Type B pancreatic cell (in vitro differentiated cells): ENCODE measurements at places on chromosomes 1 and 21.

GRCh38 chr1:246476771-246477170 lies 30.3 kb downstream of the SMYD3 start:
- DNase-seq = no peak

- no peak for DNase-seq
Measured at GRCh38 chr1:75203415-75204277, 69.5 kb downstream of the LHX8 start.

DNA sequence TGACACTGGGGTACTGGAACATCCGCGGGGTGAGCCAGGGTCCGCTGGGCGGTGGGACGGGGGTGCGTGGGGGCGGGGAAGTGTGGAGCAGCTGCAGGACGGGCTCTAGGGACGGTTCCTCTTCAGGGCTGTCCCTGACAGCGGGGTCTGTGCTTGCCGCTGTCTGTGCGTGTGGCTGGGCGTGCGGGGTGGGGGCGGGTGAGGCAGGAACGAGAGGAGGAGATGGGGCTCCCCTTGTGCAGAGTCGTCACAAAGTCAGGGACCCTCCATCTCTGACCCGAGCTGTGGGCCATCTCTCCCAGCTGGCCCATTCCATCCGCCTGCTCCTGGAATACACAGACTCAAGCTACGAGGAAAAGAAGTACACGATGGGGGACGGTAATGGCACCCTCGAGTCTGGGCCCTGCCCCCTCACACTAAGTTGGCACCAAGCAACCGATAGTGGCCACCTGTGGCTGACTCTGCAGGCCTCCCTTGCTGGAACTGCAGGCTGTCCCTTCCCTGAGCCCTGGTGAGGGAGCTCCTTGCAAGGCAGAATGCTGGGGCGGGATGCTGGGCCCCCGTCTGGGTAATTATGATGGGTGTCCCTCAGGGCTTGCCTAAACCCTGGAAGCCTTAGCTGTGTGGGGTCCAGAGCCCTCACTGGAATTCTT lies 392 bp downstream of the GSTM2 start:
- no peak for DNase-seq

DNA sequence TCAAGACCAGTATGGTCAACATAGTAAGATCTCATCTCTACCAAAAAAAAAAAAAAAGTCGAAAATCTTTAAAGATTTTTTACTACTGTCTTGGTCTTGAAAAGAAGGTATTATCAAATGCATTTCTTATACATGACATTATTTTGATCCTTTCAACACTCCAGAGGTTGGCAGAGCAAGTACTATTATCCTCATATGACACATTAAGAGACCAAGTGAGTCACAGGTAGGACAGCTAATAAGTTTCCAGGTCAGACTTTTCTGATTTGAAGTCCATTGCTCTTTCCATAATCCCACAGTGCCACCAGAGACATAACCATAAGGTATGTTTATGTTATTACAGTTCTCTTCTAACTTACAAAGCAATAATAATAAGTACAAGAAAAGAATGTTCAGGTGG lies 15.2 kb downstream of the DBT start:
- DNase-seq = no peak

GRCh38 chr21:36437745-36438128 lies 42.2 kb downstream of the CLDN14 start:
- no peak for DNase-seq

GRCh38 chr1:197614916-197615692 lies 160.2 kb downstream of the DENND1B start:
- no peak for DNase-seq

- DNase-seq = no peak
Measured at GRCh38 chr1:221719987-221720386, 21.9 kb downstream of the DUSP10 start.

- no peak for DNase-seq
Measured at GRCh38 chr21:33884376-33885171, 31.0 kb downstream of the ATP5PO start.

DNA sequence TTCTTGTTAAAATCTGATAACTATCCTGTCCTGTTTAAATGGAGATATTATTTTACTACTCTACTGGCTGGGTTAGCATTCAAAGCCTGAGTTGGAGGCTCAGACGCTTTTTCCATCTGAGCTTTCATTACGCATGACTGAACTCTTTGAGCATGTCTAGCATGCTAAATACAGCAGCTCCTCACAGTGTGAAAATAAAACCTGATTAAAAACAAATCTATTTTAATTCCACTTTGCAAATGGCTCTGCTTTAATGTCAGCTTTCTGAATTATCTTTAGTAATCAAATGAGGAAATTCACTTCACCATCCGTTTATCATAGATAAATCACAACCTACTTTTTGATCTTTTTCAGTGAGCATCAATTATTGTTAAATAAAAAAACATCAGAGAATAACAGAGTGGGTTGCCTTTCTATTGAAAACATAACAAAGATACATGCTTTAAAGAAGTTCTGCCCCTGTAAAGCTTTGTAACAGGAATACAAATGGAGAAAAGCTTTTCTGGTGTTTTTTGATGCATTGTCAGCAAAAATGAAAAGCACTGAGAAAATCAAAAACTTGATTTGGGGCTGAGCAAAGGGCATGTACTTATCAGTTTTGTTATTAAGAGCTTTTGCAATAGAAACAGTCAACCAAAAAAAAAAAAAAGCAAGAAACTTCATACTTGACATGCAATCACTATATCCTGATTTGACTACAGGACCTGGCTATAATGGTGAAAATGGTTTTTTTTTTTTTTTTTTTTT lies 3.5 kb upstream of the SPEN start:
- no peak for DNase-seq

DNA sequence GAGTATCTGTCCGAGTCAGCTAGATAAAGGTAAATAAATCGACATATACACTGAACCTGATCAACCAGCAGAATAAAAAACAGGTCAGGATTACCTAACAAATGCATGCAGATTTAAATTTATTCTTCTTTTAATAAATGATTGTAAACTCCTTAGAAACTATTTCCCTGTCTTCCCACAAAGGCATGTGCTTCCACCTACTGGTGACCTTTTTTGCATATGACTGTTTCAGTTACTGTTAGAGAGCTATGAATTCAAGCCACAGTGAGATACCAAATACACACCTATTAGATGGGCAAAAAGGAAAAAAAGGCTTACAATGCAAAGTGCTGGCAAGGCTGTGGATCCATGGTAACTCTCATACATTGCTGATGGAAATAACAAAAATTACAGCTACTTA lies 957.4 kb upstream of the NCAM2 start:
- no peak for DNase-seq

GRCh38 chr1:182616130-182617013 lies 12.2 kb upstream of the RGS16 start:
- no peak for DNase-seq

DNA sequence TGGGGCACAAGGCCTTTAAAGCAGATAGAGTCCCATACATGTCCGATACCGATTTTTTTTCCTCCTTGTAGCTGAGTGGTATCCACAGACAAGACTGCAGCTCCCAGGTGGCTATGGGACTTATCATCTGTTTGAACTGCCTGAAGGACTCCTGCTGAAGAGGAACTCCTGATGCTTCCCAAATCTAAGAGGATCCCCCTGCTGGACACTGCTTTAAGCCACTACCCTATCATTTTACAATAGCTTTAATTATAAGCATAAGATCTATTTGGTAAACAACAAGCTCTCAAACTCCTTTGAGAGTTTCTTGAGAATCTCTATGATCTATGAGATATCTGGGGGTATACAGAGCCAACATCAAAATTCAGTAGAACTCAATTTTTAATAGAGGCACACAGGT lies 11.7 kb downstream of the NDC1 start:
- no peak for DNase-seq

DNA sequence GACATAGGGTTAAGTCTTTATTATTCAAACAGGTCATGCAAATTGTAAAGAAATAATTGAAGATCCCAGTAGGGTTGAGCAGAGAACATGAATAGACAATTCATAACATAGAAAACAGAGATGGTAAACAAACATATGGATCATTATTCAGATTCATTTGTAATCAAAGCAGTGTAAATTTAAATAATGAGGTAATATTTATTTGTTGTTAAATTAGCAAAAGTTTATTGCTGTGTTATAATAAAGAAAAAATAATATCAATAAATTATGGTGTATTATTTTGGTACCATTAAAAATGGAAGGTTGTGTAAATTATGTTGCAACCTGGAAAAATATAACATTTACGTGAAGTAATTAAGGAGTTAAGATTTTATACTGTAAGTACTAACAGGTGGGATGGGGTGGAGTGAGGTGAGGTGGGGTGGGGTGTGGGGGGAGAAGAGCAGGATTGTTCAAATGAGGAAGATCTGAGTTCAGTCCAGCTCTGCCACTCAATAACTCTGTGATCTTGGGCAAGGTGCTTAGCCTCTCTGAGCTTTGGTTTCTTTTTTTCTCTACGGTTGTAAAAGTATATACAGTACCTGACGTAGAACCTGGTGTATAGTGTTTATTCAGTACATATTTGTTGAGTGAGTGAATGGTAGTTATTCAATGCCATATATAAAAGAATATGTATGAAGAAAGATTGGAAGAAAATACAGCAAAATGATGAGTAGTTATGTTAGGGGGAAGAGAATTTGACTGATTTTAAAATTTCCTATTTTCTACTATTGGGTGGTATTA lies 140.3 kb upstream of the KIF26B start:
- no peak for DNase-seq

GRCh38 chr1:25216123-25216522 lies 16.2 kb downstream of the SYF2 start:
- no peak for DNase-seq

- no peak for DNase-seq
Measured at GRCh38 chr1:91889717-91890459, 3.9 kb upstream of the TGFBR3 start.

- no peak for DNase-seq
Measured at GRCh38 chr1:112998592-112999235, 42.7 kb upstream of the SLC16A1 start.

DNA sequence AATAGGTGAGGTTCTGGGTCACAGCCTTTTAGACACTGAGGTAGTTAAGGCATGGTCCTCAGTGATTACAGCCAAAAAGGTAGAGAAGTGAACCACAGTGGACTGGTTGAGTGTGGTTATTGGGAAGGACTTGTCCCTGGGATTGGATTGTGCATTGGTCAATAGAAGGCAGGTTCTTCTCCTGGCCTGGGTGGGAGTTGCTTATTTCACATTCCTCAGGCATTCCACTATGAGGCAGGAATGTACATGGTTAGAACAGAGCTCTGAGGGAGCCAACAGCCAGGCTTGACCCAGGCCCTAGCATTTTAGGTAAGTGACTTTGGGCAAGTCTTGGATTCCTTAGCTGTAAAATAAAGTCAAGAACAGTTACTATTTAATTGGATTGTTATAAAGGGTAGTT lies 97.9 kb upstream of the MARK1 start:
- no peak for DNase-seq

GRCh38 chr1:53143527-53143926 lies 1.1 kb upstream of the SLC1A7 start:
- no peak for DNase-seq

DNA sequence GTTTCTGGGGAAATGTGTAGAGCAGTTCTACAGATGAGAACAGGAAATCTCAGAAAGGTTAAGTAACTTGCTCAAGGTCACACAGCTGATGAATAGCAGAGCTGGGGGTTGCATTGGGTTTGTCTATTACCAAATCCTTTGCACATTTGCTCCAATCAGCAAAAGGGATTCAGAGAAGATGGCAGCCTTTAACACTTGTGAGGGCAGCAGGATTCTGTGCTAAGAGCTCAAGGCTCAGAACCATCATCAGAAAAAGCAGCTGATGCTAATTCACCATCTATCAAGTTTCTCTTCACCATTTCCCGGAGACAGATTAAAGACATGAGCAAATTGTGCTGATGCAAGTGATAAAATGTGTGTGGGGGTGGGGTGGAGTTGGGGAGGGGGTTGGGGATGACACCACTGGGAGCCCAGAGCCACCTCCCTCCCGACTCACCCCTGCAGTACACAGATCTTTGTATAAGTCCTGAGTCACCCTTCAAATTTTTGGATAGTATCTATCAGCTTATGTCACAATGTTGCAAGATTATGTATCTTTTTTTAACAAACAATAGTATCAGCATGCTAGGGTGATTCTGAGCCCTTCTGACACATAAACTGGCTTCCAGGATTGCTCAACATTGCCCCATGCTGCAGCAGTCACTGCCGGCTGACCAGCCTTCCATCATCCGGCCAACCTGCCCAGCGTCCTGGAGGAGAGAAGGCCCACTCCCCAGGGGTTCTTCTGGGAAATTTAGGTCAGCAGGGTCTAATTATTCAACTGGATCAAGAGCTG lies 2.8 kb upstream of the SPSB1 start:
- DNase-seq = no peak

- DNase-seq = no peak
Measured at GRCh38 chr21:41897047-41897669, 18.0 kb upstream of the PRDM15 start.

GRCh38 chr1:84995484-84996334 lies 1.2 kb downstream of the MCOLN2 start:
- no peak for DNase-seq

- DNase-seq = no peak
Measured at GRCh38 chr1:236509647-236510401, 14.0 kb upstream of the LGALS8 start.

DNA sequence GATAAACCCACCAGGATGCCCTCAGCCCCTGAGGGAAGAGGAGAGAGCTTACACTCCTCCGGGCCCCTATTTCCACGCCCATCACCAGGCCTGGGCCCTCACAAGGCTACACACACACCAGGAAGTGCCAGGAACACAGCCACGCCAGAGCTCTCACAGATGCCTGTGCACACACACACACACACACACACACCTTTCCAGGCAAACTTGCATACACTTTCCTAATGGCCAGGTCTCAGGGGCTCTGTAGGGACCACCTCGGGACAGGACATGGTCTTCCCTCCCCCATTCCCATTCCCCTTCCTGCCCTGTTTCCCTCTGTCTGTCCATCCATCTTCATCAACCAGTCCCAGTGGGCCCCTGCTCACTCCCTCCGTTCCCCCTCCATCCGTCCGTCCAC lies 9.7 kb upstream of the EPHA2 start:
- no peak for DNase-seq

- no peak for DNase-seq
Measured at GRCh38 chr1:56877973-56878372, 23.4 kb downstream of the C8A start.

- no peak for DNase-seq
Measured at GRCh38 chr21:45599146-45599581, 44.4 kb upstream of the PCBP3 start.

DNA sequence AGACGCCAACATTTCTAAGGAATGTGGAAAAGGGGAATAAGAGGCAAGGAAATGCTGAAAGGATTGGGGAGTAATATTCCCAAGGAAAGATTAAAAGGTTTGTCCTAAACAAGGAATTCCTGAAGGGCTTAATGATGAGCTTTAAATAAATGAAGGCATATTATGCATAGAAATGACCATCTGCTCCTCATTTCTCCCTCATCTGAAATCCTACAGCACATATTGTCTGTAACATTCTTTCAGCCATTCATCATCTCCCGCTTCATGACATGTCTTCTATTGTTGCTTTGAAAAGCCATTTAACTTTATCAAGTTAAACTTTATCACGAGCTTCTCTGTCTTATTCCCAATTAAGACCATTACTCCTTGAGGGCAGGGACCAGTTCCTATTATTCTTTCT lies 608.7 kb upstream of the PLXNA2 start:
- DNase-seq = no peak

- no peak for DNase-seq
Measured at GRCh38 chr1:90133133-90133532, 138.2 kb downstream of the ZNF326 start.
